CD4-positive, alpha-beta T cell treated with Interleukin-1 beta for 1 hour (primary cell): ENCODE measurements at places on chromosomes 7 and 10.

DNA sequence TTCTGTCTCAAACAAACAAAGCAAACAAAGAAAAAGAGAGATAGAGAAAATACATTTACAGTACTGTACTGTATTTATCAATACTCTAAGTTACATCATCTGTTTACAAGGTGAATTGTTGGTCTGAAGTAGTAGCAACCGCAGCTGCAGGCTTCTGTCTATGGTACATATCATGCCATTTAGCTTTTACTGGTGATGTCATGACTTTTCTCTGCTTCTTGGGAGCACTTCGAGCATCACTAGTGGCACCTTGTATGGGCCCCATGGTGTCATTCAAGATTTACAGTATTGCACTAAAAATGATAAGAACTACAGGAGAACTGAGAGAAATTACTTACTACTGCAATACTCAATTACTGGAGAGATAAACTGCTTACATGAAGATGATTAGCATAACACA, 826.9 kb downstream of the CNTNAP2 start:
- DNase-seq, result no peak

DNA sequence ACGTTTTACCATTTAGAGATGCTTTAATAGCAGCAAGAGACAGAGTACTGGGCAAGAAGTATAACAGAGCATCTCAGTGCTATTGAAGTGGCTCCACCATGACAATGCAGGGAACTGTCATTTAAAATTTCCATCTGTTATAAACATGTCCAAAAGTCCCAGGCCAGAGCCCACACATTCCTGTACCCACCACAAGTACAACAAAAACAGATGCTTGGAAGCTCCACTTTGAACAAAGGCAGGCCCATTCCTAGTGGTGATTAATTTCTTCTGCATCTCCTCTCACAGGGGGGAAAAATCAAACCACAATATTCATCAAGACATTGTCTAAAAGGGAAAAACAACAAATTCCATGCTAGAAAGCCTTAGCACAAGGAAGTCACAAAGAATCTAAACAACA, 627.9 kb downstream of the PARD3 start:
- DNase-seq, result no peak

DNA sequence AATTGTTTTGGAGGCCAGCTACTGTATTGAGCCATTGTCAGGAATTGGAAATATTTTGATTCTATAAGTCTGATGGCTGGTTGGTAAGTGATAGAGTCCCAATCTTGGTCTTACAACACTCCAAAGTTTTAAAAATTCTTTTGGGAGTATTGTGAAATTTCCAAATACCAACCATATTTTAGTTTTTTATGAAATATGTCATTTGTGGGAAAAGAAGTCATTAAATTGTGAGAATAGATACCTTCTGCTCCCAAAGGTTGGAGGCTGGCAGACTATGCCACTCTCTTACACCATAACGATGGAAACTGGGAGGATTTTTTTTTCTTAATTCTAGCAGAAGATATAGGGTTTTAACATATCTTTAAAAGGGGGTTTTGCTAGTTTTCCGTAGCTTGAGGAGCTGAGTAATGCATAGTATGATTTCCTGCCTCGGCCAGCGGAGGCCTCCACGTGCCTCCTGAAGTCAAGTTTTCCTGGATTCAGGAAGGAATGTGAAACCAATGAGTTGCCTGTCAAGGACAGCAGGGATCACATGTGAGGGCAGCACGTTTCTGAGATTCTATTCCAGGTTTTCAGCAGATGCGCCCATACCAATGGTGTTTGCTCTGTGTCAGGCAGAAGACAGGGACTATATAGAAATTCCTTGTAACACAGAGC, 92.2 kb upstream of the LAMB4 start:
- no peak for DNase-seq

GRCh38 chr7:103680161-103681144, 234.4 kb upstream of the SLC26A5 start:
- DNase-seq, result no peak

GRCh38 chr7:55548295-55548731, 24.0 kb downstream of the VOPP1 start:
- DNase-seq, result no peak

GRCh38 chr10:60497364-60497763, 107.7 kb upstream of the ANK3 start:
- DNase-seq, result no peak

DNA sequence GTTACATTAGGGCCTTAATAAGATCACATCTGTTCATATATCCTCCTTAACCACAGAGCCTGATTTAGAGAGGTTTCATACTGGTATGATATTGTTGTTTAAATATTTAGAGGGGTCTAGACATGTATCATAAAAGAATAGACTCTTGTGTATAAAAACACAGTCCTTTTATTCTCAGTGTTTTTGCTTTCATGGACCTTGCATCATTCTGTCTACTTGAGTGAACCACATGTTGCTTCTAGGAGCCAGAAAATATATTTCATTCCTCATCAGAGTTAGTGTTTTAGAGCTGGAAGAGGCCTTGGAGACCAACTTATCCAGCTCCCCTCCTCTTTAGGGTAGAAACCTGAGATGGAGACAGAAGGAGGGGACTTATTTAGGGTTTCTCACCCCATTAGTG, 312.8 kb downstream of the LRMDA start:
- DNase-seq, result no peak

DNA sequence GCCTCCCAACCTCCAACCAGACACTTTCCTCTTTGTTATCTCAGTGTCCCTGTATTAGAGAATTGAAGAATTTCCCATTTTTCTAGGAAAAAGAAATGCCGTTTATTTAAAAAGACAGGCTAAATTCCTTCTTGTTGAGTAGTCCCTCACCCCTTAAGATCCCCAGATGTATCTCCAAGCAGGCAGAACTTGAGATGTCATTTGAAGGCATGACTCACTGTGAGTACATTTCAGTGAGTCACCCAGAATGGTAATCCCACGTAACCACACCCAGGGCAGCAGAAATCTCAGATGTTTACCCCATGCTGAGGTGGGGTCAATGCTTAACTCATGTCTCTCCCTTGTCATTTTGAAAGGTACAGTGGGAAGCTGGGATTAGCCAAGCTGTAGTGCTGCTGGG, 4.4 kb downstream of the ZNF655 start:
- DNase-seq, result no peak

- no peak for DNase-seq
Measured at GRCh38 chr7:43570688-43571365, 12.1 kb upstream of the STK17A start.

DNA sequence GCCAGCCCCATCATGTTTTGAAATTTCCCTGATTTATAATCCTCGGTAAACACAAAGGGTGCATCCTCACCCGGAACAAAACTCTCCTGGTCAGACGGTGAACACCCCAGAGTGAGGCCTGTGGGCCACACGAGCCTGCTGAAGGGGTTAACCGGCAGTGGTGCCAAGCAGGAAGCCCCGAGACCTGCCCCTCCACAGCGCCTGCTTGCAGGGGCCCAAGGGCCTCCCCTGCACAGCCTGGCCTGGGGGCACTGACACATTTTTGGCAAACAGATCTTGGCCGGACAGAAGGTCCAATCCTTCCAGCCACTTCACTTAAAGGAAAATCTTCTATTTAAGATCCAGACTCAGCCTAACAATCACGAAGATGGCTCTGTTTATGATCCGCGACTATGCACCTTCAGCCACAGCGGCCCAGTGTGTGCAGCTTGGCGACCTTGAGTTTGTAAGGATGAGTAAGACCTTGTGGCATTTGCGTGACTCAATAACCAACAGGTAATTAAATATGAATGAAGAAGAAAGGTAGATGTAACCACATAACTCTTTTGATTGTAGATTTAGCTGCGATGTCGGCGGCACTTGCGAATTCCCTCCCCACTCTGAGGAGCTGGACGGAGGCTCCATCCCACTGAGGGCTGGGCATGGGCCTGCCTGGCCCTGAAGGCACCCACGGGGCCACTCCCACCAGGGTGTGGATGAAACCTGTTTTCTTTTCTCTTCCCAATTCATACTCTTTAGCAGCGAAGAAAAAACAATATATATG, 328.2 kb downstream of the DNAJB6 start:
- DNase-seq, result no peak

GRCh38 chr7:33009734-33010133, 52.5 kb downstream of the FKBP9 start:
- no peak for DNase-seq

DNA sequence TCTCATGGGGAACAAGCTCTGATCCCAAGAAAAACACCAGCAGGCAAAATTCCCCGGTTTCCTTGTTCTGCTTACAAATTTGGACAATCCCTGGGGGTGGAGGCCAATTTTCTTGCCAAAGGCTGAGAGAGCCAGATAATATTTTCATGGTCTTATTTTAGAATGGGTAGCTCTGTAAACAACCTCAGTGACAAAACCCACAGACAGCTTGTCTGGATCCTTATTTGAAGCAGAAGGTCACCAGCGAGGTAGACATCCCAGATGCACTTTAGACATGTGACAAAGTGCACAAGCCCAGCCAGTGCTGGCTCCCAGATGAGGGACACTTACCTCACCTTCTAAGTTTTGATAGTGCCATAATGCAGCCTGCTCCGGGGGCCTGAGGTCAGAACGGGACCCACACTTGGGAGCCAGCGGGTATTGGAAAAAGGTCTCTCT, 102.6 kb upstream of the DDC start:
- no peak for DNase-seq

- DNase-seq, result no peak
Measured at GRCh38 chr10:58444876-58445275, 59.7 kb downstream of the TFAM start.
